ENCODE measurements at places on chromosomes 3 and 15.
A peak's percentile ranks its signal among the peaks of the same experiment; 100 is the strongest.

GRCh38 chr15:55250392-55250791 is 39.2 kb downstream of the RAB27A start:
- peak; percentile 75 for DNase-seq

DNA sequence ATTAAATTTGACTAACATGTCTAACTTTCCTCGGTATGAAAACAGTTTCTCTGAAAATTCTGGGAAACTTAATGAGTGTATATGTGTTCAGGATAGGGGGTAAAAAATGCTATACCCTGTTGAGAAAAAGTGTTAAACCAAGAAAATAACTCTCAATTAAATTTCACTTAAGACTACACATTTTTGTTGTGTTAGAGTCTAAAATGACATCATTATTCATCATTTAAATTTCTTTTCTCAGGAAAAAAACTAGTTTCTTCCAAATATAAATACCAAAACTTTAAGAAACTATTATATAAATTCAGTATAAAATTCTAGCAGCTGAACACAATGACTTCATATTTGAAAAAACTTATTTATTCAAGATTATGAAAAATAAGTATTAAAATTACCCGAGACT is 52.2 kb downstream of the ZNF148 start:
- no peak for DNase-seq

GRCh38 chr15:47516972-47517371 is 200.3 kb upstream of the SEMA6D start:
- DNase-seq: no peak

DNA sequence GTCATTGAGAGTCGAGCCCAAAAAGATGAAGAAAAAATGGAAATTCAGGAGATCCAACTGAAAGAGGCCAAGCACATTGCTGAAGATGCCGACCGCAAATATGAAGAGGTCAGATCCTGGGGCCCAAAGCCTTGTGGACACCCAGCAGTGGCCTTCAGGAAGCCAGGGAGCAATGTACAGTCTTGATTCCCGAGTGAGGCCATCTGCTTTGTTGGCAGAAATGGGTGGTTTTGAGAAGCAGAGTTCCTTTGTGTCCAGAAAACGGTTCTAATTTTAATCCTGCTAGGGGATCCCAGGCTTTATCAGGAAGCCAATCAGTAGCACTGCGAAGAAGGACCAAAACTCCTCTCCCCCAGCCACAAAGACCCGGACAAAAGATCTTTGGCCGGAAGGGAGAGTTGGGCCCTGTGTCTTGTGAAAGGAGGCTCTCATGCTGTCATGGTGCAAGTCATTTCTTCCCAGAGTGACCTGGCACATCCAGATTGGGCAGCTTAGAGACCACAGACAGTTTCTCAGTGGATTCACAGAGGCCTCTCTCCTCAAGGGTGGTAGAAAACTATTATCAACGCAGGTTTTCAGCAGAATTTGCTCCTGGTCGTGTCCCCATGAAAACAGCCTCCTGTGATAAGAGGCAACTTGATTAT is 17.1 kb downstream of the TPM1 start:
- DNase-seq: no peak

- DNase-seq: no peak
Observed at GRCh38 chr3:72313308-72313707, 528.4 kb upstream of the PROK2 start.
